ENCODE measurements at places on chromosomes 4 and X. TPM values are rescaled to one million over a fixed set of nuclear protein-coding genes. Genes with fewer than 3 reads are reported as not detected.

GRCh38 chrX:15129412-15129811 is 140.5 kb downstream of the ASB9 start:
- no peak for DNase-seq

- no peak for DNase-seq
Measured at GRCh38 chr4:124594945-124595344, 117.6 kb downstream of the ANKRD50 start.

Gene ATP2B3
- total RNA-seq = not detected

Gene GALNTL6
- under 0.01 TPM for total RNA-seq

Gene ELF2
- total RNA-seq = 34.2 TPM

Data from hematopoietic multipotent progenitor cell (in vitro differentiated cells).